ENCODE measurements at places on chromosomes 12 and 14. TPM values are rescaled to one million over a fixed set of nuclear protein-coding genes. Genes with fewer than 3 reads are reported as not detected.

The CCNK gene
- total RNA-seq: 9.7 TPM

GRCh38 chr12:68240079-68240478 lies 13.3 kb downstream of the IL22 start:
- peak; percentile 93 for DNase-seq

The ZFHX2 gene
- 5.3 TPM for total RNA-seq

DNA sequence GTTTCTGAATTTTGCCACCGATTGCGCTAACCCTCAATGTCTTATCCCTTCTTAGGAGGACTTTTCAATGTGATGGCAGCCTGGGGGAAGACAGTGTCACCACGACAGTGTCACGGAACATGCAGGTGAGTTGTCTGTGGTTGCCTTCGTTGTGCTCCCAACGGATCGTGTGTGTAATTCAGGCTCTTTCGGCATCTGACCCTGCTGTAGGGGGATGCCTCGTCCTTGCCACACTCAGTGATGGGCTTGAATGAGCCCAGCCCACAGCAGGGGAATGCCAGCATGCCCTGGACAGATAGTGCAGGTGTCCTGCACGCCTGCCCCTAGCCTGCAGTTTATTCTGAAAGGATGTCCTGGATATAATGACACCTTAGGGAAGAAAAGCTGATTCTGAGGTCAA lies 123.8 kb upstream of the RTL1 start:
- DNase-seq: no peak

- no peak for DNase-seq
Observed at GRCh38 chr12:6460751-6461371, 9.0 kb downstream of the TAPBPL start.

- no peak for DNase-seq
Observed at GRCh38 chr12:105026411-105026810, 40.3 kb downstream of the NOPCHAP1 start.

- no peak for DNase-seq
Observed at GRCh38 chr12:3149515-3150307, 72.5 kb downstream of the TSPAN9 start.

DNA sequence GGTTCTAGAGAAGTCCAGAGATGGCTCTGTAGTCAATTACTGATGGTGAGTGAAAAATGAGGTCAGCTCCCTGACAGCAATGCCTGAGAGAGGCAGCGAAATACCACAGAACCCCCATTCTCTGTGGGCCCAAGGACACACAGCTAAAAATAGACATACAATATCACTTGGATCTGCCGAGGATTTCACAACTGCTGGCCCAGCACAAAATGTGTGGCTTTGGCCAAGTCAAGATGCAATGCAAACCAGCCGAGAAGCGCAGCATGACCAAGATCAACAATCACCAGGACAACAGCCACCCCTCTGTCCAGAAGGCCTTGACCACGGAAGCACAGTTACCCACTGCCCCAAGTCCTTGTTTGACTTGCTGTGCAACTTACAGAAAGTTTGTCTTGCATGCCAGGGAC lies 52.2 kb downstream of the CKAP4 start:
- DNase-seq: no peak

DNA sequence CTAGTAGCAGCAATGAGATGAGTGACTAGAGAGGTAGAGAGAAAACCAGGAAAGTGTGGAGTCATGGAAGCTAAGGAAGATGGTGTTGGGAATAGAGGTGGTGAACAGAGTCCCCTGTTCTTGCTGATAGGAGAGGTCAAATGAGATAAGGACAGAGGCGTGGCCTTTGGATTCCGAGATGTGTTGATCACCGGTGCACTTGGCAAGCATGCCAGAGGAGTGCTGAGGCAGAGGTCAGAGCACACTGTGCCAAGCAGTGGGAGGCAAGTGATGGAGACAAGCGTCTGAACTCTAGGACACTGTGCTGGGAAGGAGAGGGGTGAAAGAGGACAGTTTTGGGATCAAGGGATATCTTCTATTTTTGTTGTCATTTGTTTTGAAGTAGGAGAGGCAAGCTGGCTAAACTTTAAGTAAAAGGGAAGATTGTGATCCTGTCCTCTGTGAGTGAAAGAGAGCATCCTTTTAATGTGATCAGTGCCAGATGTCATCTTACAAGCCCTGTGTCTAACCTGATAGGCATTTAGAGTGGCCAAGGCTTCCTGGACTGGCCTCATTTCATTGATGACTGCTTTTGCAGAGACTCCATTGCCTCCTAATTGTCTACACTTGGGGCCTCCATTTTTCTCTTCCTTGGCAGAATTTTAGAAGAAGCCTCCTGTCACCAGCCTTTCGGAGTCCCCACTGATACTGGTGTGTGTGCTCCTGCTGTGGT lies 336.4 kb downstream of the CACNA1C start:
- DNase-seq: no peak

DNA sequence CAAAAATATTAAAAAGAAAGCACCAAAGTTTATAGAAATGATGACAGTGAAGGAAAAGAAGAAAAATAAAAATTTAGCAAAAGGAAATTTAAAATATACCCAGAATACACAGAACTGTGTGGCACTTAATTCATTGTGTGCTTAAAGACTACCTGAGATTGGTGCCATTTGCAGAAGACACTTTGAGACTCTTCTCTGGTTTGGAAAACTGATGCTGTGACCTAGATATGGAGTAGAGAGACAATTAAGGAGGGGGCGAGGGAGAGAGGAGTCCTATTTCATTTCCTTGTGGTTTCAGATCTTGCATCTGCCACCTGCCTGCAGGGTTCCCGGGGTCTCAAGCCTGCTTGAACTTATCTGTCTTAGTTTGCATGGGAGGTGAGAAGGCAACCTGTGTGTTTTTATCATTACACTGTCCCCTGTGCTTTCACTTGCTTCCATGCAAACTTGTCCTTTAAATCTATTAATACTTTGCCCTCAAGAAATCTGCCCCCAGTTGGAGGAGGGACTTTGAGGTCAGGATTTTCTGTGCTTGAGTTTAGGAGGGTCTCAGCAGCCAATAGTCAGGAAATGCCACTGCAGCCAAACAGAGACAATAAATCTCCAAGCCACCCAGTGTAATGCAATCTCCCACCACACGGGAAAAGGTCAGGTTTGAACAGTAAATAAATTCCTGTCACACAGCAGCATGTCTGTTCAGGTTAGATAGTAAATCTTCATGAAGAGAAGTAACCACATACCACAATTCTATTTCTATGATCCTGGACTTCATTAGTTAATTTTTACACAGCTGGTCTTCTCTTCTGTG lies 119.4 kb downstream of the CAND1 start:
- DNase-seq: no peak

DNA sequence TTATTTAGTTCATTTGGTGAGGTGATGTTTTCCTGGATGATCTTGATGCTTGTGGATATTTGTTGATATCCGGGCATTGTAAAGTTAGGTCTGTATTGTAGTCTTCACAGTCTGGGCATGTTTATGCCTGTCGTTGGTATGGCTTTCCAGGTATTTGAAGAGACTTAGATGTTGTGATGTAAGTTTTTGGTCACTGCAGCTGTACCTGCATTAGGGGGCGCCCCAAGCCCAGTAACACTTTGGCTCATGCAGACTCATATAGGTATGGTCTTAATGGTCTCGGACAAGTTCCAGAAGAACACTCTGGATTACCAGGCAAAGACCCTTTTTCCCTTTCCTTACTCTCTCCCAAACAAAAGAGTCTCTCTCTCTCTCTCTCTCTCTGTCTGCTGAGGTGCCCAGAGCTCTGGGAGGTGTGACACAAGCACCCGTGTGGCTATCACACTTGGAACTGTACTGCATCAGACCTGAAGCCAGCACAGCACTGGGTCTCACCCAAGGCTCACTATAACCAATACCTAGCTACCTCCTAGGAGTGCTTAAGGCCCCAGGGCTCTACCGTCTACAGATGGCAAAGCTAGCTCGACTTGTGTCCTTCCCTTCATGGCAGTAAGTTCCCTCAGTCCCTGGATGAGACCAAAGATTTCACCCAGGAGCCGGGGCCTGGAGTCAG lies 425.8 kb upstream of the ATXN7L3B start:
- DNase-seq: peak; percentile 14

DNA sequence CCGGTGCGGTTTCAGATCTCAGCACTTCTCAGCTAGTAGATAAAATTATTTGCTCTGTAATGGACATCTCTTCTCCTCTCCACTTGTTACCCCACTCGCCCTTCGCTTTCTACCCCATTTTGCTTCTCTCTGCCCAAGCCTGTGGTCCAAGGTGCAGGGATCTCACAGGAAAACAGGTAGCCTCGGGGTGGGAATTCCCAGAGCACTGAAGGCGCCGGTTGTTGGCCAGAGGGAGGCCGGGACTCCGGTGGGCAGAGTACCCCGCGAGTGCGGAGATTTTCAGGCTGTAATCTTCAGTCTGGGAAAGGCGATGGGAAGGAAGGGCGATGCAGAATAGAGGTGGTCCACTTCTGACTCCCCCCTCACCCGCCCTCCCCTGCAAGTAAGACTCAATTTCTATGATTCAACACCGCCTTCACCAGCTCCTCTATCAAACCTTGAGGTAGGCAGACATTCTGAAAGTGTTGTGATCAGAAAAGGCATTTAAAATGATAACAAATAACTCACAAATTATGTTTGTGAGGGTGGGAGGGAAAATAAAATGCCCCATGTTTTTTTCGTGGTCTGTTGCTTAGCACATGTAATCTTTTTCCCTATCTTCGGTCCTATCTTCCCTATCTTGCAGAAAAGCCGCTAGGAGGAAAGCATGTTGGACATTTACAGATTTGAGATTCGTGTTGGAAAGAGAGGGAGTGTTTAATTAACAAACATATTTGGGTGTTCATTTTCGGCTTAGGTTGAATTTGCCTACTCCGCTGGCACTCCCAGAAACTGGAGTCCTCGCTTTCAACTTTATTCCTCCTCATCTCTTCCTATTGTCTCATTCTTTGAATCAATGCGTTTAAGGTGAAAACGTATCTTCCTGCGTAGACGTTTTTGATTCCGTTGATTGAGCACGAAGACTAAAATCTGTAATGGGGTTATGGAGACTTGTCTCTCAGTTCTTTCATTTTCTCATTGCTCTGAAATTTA lies 8.5 kb downstream of the FOXG1 start:
- no peak for DNase-seq

The CDCA4 gene
- 24.9 TPM for total RNA-seq

DNA sequence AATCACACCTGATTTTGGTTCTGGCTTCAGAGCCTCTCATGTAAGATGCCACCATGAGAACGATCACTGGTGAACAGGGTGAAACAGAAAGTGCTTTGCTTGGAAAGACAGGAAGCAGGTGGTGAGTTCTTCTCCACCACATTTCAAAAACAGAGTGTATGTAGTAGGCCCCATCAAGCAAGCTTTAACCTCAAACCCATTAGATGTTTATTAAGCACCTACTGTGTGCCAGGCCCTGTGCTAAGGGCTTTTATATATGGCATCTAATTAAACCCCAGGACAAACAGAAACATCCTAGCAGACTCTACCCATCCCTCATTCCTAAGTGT lies 47.8 kb upstream of the MED13L start:
- no peak for DNase-seq

DNA sequence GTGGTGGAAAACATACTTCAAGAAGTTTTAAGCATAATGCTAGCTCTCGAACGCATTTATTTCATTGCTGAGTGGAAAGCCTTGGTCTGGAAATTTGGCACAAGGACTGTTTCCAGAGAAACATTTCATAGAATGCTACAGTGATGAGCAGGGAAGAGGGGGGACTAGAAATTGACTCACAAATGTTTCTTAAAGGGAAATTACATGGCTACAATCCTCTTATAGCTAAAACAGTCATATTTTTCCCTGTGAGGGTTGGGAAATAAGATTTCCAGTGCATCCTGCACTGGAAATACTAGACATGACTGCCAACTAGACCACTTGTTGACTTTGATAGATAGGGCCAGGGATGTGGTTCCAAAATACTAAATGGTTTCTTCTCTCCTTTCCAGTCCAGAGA lies 197.3 kb upstream of the RGS6 start:
- DNase-seq: no peak

DNA sequence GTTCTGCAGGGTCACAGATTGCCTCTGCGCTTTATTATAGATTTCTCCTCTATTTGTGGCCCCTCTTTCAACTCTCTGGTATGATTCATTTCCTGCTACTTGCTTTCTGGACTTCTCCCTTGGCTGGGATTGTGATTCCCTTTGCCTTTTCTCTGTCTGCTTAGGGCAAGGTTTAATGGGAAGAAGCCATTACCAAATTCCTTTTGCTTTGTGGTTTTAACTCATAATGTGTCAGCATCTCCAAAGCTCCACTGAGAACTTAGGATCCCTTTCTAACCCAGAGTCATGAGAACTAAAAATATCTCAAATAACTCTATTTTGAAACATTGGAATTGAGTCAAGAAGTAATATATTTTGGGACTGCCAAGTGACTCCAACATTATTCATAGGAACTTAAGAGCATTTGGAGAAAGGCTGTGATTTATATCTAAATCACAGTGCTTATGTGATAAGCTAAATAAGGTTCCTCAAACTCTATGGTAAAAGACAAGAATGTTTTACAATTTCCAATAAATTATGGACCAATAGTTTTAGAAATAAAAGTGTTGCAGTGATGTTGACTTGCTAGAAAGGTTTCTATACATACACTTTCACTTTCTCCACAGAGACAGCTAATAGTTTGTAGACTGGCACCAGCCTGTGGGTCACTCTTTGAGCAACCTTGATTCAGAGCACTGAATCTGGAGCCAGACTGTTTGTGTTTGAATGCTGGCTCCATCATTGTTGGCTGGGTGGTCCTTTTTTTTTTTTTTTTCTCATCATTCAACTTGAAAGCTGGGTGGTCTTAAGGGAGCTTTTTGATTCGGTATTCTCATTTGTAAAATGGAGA lies 93.9 kb downstream of the DACT1 start:
- no peak for DNase-seq

The FAR2 gene
- 11.0 TPM for total RNA-seq

DNA sequence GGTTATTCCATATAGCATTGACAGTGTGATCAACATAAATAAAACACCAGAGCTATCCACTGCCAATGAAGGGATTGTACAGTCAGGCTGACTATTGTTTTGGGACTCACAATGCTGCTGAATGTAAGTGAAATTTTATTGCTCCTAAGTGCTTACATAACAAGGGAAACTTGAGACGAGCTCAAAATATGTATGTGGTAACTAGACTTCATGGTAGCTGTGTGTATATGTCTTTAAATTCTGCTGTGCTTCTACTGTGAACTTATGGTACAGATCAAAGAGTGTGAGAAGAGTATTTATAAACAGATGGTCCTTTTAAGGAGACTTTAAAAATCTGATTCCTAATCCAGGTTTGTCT lies 6.9 kb downstream of the FLRT2 start:
- no peak for DNase-seq

DNA sequence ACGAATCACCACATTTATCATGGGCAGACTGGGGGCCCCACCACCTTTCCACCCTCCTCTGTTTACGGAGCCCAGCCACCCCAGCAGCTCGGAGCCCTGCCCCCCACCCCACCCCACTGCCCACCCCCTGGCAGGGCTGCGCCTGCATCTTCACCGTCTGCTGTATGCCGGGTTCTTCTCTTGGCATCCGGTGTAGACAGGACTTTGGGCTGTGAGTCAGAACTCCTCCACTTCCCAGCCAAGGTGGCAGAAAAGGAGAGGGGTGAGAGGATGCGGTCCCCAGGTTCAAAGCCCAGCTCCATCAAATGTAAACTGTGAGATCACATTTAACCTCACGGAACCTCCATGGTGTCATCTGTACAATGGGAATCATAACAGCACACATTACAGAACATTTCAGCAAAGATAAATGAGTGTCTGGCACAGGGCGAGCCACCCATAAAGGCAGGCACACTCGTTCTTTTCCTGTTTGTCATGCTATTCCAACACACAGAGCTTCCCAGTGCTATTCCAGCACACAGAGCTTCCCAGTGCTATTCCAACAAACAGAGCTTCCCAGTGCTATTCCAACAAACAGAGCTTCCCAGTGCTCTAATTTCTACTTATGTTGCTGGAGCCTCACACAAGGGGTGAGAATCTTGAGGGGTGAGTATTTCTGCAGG lies 292.7 kb upstream of the RTL1 start:
- DNase-seq: no peak

- no peak for DNase-seq
Observed at GRCh38 chr12:127628645-127629044, 638.3 kb upstream of the TMEM132C start.

The TXNRD1 gene
- 1,205 TPM for total RNA-seq

The EPYC gene
- not detected for total RNA-seq

All from PC-9 (cell line).